ENCODE measurements at places on chromosomes 13 and 19.

GRCh38 chr19:5396096-5396939, 55.7 kb upstream of the PTPRS start:
- no peak for DNase-seq

DNA sequence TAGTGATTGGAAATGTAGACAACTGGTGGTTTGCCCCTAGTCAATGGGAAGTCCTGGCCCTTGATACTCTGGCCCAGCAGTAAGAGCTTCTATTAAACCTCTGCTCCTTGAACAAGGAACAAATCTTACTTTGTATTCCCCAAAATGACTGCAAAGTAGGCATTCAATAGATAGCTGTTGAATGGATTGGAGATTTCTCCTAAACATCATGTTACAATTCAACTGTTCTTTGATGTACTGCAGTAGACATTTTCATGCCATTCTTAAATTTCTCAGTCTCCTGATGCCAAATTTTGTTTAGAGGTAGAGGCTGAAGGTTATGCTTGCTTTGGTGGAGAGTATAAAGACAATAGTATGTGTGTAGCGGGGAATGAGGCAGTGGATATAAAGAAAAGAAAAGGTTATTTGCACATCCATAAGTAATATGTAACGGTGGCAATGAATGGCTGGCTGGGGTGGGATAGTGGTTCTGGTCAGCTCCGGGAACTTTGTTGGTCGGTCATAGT, 12.8 kb downstream of the MIR17HG start:
- DNase-seq, result no peak

GRCh38 chr13:27973961-27974662, 5.0 kb upstream of the CDX2 start:
- no peak for DNase-seq

- no peak for DNase-seq
Observed at GRCh38 chr19:52248241-52248640, 21.1 kb upstream of the ZNF766 start.

GRCh38 chr19:34475975-34476594, 5.5 kb upstream of the WTIP start:
- DNase-seq, result no peak

DNA sequence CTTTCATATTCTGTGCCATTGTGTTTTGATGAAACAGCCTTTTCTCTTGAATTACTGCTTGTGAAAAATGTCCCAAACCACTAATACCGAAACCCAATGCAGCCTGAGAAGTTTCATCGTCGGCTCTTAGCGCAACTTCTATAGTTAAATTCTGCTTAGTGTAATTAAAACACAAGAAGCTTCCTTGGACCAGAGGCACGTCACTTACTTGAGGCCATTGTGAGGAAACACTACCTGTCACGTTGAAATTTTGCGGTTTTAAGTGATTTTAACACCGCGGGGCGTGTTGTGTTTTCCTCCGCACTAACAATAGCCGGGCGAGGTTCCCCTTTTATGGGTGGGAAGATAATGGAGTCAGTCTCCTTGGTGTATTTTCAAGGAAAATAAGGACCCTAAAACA, 70.9 kb downstream of the GGACT start:
- no peak for DNase-seq

GRCh38 chr19:45213031-45213430, 32.2 kb downstream of the EXOC3L2 start:
- DNase-seq, result no peak

- DNase-seq, result no peak
Observed at GRCh38 chr13:68574053-68574452, 1343.9 kb upstream of the PCDH9 start.

GRCh38 chr13:96629331-96629730, 364.9 kb downstream of the OXGR1 start:
- no peak for DNase-seq

DNA sequence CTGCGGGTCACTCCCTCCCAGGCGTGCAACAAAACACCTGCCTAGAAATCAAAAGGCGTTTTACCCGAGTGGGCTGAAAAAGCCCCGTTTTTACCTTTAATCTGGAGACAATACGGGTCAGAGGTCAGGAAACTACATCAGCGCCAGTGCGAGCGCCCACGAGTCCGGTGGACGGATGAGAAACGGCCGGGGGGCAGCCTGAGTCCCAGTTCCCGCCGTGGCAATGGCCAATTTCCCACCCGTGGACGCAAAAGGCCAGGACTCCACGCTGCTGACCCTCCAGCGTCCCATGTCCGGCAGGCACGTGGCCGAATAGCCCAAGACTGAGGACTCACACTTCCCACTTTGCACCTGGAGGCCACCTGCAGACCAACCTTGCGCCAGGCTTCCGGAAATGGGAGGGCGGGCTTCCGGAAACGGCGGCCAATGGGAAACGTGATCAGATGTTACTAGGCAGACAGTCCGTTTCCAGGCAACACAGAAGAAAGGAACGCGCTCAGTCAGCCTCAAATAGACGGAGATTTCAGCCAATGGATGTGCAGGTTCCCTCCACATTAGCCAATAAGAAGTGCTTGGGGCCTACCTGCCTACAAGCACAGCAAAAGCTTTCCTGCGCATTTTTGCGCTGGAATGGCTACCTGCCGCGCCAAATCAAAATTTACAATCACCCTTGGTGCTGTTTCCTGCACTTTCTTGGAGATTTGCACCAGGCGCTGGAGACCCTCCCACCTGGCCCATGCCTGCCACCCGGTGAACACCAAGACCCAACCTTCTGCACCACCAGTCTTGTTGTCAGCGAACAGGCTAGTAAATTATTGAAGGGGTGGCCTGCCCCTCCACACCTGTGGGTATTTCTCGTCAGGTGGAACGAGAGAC, 47.4 kb downstream of the ZFP14 start:
- DNase-seq, result no peak

- no peak for DNase-seq
Observed at GRCh38 chr19:18419195-18419698, at the start of gene SSBP4. SSBP4 (plus strand) TSS chr19:18419398; CDS start chr19:18419649, 251 bp downstream.

DNA sequence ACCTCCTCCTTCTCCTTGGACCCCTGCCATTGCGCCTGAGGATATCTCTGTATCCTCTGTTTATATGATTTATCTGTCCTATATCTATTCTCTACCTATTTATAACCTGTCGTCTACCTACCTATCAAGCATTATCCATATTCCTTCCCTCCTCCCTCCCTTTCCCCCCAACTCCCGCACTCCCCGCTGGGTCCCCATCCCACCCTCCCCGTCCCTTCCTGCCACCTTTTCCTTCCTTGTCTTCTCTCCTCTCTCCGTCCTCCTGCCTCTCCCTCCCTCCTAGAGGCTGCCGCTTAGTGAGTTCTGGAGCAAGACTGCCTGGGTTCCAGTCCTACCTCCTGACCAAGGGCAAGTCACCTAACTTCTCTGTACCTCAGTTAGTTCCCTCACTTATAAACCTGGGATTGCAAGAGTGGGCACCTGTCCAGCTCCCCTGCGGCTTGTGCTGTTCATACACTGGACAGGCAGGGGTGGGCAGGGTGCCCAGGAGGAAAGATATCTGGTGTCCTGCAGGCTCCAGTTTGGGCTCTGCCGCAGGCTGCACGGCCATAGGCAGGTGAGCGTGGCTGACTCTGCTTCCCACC, 16.1 kb downstream of the TTYH1 start:
- DNase-seq, result no peak

GRCh38 chr13:26985285-26985878, 186.2 kb downstream of the USP12 start:
- no peak for DNase-seq

GRCh38 chr13:48892688-48893075, 83.0 kb upstream of the FNDC3A start:
- DNase-seq, result no peak

DNA sequence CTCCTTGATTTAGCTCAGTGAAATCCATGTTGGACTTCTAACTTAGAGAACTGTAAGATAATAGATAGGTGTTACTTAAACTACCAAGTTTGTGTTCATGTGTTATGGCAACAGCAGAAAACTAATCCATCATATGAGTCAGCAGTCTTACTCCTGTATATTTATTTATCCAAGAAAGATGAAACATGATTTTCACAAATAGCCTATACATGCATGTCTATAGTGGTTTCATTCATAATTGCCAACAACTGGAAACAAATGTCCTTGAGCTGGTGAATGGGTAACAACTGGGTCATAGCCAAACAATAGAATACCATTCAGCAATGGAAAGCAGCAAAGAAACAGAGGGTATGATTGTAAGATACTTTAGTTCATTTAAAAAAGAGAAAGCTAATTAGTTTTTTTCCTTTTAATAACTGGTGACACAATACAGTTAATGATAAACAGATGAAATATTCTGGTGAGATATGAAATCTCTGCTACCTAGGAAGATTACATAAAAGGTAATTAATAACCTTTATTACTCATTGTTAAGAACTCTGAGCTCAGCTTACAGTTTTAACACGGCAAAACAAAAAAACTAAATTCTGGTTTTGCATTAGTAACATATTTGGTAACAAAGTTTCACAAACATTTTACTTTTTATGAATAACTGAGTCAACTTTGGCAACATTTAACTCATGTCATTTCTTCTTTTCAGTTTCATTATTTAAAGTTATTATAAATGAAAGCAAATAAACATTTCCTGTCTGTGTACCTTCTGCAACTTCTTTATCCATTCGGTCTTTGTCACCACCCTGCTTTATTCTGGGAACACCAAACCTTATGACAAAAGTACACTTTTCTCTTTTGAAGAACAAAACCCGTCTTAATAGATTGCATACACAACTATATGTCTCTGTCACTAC, 181.3 kb downstream of the LIG4 start:
- no peak for DNase-seq

- no peak for DNase-seq
Observed at GRCh38 chr19:49875857-49876421, 1.2 kb downstream of the AKT1S1 start.

DNA sequence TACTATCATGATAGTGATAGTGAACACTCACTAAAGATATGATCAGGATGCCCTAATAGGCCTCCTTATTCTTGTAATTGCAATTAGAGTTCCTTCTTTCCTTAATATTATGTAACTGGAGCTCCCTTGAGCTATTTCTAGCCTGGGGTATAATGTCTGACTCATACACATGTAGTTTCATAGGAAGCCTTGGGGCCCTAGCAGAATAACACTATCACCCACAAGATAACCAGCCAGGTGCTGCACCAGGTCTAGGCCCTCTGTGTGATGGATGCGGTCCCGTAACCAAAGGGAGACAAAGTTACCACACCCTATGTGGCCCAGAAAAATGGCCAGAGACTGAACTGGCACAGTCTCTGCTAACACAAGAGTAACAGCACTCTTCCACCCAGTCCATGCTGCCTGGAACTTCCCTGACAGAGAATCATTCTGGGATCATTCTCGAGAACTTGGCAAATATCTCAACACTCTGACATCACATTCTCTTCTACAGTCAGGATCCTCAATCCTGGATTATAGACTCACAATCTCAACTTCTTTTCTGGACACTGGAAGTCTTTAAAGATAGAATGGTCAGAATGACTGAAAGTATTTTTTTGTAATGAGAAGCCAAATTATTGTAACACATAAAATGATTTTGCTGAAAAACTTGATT, 32.6 kb upstream of the IGFL4 start:
- DNase-seq, result no peak

- no peak for DNase-seq
Observed at GRCh38 chr19:47186446-47187334, 44.3 kb downstream of the BBC3 start.

GRCh38 chr19:54282686-54283470, 2.0 kb upstream of the LILRB2 start:
- DNase-seq, result no peak

DNA sequence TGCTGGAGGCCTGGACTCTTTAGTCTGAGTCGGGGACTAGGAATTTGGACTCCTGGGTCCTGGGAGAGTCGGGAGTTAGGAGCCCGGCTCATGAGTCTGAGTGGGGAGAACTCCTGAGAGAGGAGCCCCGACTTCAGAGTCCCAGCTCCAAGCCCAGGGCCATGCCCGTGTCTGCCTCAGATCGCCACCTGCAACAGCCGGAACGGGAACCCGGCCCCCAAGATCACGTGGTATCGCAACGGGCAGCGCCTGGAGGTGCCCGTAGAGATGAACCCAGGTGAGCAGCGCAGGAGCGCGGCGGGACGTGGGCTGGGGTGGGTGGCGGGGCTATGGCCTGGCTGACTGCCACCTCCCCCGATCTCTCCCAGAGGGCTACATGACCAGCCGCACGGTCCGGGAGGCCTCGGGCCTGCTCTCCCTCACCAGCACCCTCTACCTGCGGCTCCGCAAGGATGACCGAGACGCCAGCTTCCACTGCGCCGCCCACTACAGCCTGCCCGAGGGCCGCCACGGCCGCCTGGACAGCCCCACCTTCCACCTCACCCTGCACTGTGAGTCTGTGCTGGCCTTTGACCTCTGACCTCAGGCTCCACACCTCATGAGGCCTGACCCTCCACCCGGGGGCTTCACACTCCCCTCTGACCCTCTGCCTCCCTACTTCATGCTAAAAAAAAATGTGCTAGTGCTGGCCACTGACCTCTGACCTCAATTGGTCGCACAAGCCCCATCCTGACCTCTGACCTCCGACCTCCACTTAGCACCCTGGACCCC, 4.4 kb downstream of the BCAM start:
- no peak for DNase-seq

All from cortex of kidney (tissue), 1 donor.